ENCODE measurements at places on chromosomes 7 and 10.
A peak's percentile ranks its signal among the peaks of the same experiment; 100 is the strongest.

DNA sequence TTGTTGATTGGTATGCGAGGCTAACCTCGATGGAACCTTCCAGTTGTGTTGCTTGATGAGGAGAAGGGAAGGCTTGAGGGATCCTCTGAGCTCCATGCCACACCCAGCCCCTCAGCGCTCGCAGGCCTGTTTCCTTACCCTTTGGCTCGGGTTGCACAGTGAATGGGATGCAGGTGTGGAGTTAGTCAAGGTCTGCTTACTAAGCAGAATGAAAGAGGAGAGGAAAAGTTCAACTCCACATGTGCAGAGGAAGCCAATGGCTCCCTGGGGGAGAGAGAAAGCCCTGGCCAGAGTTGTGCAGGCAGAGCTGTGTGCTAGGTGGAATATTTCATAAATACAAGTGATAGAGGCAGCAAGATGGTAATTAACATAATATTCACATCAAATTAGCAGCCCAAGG is 85.5 kb downstream of the JCAD start:
- DNase-seq = no peak

- no peak for DNase-seq
These were observed 336.8 kb downstream of the ARL4A start for GRCh38 chr7:13024121-13024674.

GRCh38 chr10:6301488-6302075 is 98.8 kb downstream of the PFKFB3 start:
- no peak for DNase-seq

- no peak for DNase-seq
These were observed 32.9 kb upstream of the SDK1 start for GRCh38 chr7:3267966-3268690.

GRCh38 chr10:112981553-112981952 is 31.5 kb downstream of the TCF7L2 start:
- peak; percentile 76 for DNase-seq

- no peak for DNase-seq
These were observed 73.4 kb upstream of the CUX1 start for GRCh38 chr7:101743995-101744360.

GRCh38 chr7:31651234-31652062 is 35.6 kb upstream of the PPP1R17 start:
- no peak for DNase-seq

DNA sequence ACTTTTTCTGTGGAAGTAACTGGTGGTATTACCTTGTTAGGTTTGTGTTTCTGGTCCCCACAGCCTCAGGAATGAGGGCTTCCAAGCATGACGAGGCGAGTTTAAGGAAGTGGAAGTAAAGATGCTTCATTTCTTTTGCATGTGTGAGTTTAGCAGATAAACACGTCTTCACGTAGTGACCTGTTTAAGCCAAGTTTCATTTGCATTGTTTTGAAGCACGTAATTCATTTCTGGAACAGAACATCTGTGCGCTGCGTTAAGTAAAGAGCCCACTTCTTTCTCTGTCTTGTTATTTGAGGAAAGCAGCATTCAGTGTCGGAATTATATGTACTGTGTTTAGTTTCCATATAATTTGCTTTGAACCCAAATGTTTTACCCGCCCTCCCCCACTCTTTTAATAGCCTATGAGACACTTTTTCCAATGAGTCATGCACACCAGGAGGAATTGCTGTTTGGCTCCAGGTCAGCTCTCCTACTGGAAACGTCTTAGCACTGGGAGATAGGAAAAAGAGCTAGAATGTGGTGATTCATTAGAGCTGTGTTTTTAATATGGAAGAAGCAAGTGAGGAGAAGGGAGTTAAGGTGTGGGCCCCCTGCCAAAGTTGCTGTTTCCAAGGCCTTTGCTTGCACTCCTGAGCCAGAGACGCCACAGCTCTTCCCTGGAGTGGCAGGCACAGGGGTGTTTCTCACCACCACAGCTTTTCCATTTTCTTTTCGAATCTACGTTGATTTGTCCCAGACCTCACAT is 36.7 kb downstream of the BTBD16 start:
- DNase-seq = no peak

GRCh38 chr7:27873981-27874957 is 134.3 kb downstream of the TAX1BP1 start:
- DNase-seq = no peak

DNA sequence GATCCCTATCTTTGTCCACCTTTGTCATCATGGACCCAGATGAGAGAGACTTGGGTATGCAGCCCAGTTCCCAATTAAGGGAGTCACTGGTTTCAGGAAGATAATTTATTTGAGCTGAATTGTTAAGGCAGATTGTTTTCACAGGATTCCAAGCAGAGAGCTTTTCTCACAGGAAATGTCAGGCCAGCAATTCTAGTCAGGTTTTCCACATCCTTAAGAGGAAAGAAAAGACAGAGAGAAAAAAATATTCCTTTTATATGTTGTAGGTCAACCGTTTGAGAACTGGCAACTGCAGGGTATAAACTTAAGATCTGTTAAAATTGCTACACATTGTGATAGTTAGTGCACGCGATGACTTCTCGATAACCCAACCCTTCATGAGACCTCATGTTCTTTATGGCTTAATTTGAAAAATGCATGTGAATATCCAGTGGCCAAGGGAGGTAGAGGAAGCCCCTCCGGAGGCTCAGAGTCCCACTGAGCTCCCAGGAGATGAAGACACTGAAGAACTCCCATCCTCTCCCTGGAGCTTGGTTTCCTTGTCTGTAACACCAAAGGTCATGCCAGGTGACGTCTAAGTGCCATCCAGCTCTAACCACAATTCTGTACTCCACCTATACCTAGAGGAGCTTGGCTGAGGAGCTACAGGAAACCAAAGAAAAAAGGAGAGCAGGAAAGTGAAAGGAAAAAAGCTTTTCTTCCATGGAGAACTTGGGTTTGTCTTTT is 45.6 kb downstream of the MINDY4 start:
- no peak for DNase-seq

GRCh38 chr10:15545266-15545665 is 174.2 kb upstream of the FAM171A1 start:
- no peak for DNase-seq

- DNase-seq = no peak
These were observed 206.5 kb downstream of the USP6NL start for GRCh38 chr10:11404901-11405300.

DNA sequence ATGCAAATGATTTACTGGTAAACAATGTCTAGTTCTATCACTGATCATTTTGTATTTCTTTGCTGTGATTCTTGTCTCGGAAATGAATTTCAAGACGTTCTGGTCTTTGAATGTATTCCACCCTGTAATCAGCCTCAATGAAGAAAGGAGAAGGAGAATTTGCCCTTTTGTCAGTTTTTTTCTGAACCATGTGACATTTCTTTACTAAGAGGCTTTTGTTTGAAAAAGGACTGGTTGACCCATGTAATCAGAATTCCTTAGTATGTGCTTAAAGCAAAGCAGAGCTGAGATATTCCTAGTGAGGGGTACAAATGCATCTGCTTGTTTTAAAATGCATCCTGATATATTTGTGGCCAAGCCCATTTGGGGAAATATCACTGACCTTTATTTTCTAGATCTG is 581.6 kb downstream of the ETV1 start:
- DNase-seq = no peak

DNA sequence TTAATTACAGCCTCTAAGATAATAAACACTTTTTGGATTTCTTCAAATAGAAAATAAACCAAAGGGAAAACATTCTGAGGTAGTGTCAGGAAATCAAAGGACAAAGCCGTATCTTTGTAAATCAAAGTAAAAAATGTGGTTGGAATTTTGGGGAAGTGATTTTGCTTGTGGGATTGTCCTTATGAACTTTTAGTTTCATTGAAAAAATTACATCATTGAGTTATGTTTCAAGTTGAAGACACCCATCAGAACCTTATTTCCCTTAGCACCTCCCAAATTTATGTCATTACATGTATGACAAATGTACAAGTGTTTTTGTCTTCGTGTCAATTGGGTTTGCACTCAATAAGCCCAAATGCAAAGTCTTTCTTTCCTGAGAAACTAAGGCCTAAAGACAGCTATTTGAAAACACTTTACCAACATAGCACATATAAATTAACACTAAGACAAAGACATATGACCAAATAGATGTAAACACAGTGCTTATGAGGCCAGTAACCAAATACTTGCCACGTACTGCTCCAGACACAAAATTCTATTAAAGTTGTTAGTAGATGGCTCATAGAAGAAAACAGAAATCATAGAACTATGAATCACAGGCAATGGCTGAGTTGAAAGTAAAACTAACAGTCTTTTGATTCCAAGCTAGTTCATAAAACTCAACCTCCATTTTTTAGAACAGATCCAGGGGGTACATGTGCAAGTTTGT is 26.9 kb upstream of the LAMB4 start:
- DNase-seq = no peak

DNA sequence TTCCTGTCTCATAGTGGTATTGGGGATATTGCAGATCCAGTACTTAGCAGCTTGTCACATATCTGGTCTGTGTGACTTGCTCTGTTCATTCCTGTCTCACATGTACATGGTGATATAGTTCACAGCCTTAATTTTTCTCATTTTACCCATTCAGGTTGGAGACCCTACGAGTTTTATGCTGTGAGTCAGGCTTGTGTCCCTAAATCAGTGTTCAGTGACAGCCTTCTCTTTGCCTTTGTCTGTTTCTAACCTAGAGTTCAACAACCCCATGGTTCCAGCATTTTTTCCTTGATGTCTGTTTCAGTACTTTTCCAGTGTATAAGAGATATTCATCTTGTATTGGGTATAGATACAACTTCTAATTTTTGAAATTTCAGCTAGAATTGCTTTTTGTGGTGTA is 1016.2 kb downstream of the LRMDA start:
- DNase-seq = no peak

- DNase-seq = no peak
These were observed 286.8 kb upstream of the AUTS2 start for GRCh38 chr7:69311489-69311888.

GRCh38 chr7:43618073-43618472 is 35.2 kb downstream of the STK17A start:
- no peak for DNase-seq

- no peak for DNase-seq
These were observed 163.5 kb upstream of the AGK start for GRCh38 chr7:141387521-141388217.

Data from activated CD8-positive, alpha-beta memory T cell treated with anti-CD3 and anti-CD28 coated beads for 24 hours (primary cell).